Right hindlimb (tissue), 1 donor: ENCODE measurements at places on chromosomes 3 and 15.

- DNase-seq: no peak
These were observed 3.4 kb upstream of the SLC25A38 start for GRCh38 chr3:39379778-39380155.

- DNase-seq: no peak
These were observed 297.5 kb downstream of the SHQ1 start for GRCh38 chr3:72550582-72551262.

DNA sequence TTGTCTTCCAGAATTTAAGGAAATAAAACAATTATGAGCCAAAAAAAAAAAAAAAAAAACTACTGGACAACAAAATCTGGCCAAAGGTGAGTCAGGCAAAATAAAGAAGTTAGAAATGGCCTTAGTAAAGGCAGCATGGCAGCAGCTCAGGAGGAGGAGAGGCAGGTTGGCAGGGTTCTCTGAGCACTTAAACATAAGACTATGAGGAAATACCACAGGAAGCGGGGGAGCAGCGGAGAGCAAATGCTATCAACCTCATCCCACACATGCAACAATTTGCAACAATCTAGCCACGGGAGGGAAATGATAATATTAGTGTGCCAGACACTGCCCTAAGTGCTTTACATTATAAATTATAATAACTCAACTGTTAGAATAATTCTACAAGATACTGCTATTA is 247.3 kb upstream of the NSMCE3 start:
- DNase-seq: no peak

DNA sequence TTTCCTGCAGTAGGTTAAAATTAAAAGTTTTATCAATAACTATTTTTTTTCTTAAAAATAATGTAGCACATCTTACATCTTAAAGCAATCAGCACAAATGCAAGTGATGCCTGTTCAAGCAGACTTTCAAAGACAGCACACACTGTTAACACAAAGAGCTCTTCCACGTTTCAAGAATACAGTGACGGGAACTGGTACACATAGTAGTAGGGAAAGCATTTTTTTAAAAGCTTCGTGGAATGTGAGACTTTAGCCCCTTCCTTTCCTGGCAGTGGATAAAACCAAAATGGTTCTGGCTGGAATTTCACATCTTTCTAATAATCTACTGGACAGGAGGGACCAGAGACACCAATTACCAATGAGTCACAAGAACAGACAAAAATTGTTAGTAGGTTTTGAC is 33.5 kb upstream of the SLC2A2 start:
- DNase-seq: no peak

DNA sequence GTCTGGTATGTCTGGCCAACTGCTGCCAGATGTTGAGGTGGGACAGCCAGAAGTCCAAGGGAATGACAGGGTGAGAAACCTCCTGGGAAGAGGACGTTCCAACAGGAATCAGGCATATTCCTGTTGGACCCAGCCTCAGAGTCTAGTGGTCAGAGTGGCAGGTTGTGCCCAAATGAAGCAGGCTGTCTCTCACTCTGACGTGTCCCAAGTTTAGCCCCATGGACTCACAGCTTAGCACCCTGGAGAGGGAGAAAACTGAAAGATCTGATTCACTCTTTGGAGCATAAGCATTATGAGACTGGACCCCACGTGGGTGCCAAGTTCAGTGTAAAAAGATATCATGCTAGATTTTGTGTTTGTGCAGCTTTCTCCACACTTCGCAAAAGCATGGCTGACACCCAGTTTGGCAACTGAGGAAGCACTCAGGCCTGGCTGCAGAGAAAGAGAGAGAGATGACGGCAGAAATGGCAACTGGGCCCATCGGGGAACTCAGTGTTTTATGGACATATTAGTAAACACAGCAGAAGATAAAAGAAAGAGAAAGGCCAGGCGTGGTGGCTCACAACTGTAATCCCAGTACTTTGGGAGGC is 88.2 kb upstream of the LMCD1 start:
- no peak for DNase-seq

DNA sequence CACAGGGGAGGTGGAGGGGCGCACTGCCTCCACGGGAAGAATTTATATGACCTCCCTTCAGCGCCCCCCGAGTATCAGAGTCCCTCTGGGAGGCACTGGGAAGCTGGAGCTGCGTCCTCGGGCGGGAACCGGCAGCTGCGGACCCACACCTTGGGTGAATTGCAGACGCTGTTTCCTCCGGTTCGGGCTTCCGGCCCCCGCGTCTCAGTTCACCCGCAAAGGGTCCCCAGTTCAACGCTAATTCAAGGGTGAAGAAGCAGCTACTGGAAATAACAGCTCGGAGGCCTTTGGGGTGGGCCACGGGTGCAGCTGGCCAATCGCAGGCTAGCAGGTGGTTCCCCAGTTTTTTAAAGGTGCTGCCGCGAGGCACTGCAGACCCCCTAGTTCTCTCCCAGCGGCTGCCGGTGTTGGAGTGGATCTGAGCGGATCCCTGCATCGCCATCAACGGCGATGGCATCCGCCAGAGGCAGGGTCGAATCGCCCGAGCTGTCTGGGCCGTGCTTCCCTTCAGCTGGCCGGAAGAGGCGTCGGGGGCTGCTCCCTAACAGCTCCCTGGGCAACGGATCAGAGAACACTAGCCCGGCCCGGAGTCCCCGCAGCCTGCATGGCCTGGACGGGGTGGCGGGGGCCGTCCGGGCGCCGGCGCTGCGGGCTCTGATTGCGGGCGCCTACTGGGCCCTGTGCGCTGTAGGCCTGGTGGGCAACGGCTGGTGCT is 19.4 kb upstream of the ADAMTS7 start:
- DNase-seq: peak; percentile 40

DNA sequence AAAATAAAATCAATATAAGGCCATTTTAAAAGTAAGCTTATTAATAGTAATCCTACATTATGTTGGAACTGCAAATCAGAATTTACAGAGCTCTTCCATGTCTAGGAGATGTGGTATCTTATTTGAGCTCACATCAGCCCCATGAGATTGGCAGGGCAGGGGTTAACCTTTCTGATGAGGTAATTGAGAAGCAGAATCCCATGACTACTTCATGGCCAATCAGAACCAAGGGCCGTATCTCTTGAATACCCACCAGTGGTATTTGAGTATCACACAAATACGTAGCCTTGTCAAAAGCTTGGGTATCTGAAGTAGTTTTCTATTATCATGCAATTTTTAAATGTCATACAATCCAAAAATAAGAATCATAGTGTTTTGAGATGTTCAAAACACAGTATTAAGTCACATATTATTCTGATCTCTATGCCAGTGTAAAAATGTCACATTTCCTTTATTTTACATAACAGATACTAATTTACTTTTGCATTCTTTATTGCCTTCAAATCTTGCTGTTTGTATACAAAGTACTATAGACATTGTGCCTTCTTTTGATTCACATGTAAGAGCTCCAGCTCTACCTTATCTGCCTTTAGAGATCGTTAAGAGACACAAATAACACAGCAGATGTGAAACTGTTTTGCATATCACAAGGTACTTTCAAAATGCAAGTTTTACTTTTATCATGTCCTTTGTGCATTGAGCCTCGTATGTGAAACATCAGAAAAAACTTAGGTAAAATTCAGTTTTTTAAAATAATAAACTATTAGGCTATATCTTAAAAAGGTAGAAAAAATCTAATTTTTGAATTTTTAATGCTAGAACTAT is 251.7 kb upstream of the GOLGA6L4 start:
- no peak for DNase-seq

DNA sequence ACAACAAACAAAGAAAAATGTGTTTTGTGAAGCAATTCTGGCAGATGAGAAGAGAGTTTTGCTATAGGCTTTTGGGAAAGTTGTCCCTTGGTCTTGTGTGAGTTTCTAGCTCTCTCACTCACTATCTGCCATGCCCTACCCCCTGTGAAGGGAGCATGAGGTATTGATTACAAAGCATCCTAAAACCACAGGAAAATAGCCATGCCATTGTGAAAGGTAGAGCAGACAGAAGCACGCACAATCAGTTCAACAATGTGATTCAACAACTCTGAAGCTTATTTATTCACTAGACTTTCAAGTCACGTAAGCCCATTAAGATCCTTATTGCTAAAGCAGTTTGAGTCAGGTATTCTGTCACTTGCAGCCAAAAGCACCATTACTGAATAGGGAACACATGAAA is 6.5 kb upstream of the AQR start:
- no peak for DNase-seq

GRCh38 chr3:127800508-127800907 is 21.8 kb downstream of the MGLL start:
- no peak for DNase-seq

- peak; percentile 52 for DNase-seq
These were observed 20.4 kb downstream of the UACA start for GRCh38 chr15:70742928-70743327.

GRCh38 chr3:170524073-170524472 is 61.8 kb downstream of the SLC7A14 start:
- peak; percentile 53 for DNase-seq

DNA sequence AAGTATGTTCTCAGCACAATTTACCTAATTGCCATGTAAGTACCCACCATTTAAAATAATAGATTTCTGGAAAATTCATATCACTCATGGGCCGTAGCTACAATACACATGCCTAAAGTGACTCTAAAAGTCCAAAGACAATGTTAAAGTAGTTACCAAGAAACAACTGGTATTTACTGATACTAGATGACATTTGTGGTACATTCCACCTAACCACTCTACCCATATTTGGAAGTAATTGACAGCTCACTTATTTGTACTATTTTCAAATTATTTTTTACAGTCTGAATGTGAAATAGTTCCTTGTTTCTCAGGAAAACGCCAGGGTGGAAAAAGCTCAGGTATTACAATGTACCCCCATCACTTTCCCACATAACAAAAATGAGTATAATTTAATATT is 573.0 kb downstream of the MECOM start:
- no peak for DNase-seq

DNA sequence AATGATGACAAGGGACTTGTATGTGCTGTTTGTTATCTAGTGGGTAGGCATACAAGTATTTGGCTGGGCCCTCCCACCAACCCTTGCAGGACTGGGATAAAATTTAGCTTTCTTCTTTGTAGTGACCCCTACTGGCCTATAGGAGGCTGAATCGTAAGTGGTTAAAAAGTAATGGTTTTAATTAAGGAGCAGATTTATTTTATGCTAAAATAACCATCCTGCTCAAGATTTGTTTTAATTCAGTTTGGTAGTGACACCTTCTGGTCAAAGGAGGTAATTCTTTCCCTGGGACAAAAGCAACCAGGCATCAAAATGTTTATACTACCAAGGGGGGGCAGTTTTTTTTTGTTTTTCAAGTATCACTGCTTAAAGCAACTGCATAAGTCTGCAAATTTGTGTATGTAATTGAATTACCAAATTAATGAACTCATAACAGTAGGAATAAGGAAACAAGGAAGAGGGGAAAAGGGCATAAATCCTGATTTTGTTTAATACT is 70.7 kb downstream of the TOP2B start:
- peak; percentile 41 for DNase-seq

DNA sequence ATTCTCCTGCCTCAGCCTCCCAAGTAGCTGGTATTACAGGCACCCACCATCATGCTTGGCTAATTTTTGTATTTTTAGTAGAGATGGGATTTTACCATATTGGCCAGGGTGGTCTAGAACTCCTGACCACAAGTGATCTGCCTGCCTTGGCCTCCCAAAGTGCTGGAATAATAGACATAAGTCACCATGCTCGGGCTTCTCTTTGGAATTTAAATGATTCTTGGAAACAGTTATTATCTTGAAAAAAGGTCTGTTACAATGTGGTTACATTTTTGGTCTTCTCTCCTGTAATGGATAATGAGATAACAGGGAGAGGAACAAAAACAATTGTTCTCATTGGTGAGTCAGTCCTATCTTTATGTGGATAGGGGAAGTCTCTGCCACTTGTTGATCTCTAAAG is 59.8 kb upstream of the AADACL2 start:
- no peak for DNase-seq

DNA sequence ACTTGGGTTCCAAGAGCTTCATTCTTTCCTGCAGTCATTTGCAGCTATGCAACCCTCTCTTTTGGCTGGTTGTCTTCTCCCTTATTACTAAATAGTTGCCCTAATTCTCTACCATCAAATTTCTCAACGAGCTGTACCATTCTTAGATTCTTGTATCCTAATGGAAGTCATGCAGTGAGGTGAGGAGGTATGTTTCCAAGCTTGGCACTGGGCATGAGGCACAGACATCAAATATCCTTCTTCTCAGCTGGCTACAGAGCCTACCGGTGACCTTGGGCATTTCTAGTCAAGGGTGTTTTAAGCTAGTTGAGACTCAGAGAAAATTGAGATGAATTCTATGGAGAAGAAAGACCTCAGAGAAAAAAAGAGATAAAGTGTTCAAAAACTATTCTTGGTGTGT is 166.1 kb downstream of the RYR3 start:
- DNase-seq: no peak

- DNase-seq: peak; percentile 66
These were observed 37.7 kb upstream of the LCTL start for GRCh38 chr15:66603301-66604179.

DNA sequence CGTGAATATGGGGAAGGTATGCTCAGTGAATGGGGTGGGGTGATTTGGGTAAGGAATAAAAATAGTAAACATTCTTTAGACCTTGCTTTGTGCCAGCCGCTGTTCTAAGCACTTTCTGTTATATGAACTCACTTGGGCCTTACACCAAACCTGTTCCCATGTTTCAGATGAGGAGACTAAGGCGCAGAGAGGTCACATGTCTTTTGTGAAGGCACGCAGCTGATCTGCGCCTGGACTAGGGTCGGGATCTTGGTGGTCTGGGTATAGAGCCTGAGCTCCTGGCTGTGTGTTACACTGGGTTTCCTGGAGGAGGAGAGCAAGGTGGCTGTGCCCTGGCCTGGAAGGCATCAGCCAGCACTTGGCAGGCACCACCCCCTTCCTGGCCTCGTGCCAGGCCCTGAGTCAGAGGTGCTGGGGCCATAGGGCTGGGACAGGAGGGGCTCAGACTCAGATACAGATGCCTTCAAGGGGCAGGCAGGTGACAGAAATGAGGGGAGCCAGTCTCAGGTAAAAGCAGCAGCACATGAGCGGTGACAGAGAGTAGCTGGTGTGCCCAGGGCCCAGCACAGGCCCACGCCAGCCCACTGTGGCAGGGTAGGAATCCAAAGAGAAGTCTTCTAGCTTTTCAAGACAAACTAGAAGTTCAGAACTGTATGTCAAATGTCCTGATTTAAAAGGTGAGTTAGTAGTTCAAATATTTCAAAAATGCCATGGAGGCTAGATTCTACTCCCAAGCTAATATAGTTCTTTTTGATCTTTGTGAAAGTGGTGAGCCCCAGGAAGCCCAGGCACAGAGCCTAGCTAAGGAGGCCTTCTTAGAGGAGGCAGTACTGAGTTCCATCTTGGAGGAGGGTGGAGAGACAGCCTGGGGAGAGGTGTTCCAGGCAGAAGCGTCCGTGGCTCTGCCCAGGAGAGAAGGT is 83.1 kb downstream of the DNAJB8 start:
- DNase-seq: peak; percentile 58

DNA sequence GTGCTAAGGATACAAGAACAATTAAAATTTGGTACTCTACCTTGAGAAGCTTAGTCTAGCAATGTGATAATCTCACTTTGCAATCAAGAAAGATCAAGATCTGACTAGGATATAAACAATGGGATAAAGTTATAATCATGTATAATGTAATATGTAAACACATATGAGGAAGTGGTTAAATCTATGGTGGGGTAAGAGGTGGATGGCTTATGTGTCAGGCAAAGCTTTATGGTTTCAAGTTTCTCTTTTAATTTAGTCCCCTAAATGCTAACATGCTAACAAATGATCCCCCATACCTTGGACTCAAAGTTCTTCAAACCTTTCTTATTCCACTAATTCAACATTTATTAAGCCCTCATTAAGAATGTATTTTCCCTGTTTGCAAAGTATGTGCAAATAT is 2.5 kb downstream of the RSL24D1 start:
- no peak for DNase-seq
